ENCODE measurements at places on chromosomes 6 and 20. TPM values are rescaled to one million over a fixed set of nuclear protein-coding genes. Genes with fewer than 3 reads are reported as not detected.

SPATA25 gene
- 1.0 TPM for total RNA-seq

BPIFB1 gene
- not detected for total RNA-seq

MEI4 gene
- total RNA-seq: not detected

CCHCR1 gene
- total RNA-seq: 54.1 TPM

DNAAF9 gene
- 3.9 TPM for total RNA-seq

PGM3 gene
- total RNA-seq: 29.2 TPM

DNA sequence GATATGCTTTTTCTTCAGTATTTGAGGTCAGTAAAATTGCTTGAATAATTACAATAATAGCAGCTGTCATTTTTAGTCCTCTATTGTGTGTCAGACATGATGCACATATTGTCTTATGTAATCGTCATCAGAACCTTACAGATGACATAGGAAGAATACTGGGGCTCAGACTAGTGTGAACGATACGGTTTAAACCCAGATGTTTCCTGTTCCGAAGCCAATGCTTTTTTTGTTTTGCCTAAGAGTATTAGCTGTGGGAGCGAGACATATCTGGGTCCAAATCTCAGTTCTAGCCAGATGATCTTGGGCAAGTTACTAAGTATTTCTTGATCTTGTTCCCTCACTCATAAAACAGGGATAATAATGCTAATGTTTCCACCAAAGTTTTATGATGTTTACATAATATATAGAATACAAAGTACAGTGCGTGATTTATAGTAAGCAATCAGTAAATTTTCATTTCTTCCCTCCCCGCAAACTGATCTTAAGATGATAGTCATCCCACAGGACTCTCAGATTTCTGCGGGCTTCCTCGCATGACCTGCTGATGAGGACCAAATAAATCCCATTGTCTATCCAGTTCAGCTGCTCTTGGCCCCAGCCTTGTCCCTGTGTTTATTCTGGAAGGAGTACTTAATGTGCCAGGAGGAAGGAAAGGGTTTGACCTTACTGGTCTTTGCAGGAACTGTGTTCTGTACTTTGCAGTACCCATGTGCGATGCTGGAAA is 98.2 kb downstream of the CAP2 start:
- DNase-seq: no peak

DNA sequence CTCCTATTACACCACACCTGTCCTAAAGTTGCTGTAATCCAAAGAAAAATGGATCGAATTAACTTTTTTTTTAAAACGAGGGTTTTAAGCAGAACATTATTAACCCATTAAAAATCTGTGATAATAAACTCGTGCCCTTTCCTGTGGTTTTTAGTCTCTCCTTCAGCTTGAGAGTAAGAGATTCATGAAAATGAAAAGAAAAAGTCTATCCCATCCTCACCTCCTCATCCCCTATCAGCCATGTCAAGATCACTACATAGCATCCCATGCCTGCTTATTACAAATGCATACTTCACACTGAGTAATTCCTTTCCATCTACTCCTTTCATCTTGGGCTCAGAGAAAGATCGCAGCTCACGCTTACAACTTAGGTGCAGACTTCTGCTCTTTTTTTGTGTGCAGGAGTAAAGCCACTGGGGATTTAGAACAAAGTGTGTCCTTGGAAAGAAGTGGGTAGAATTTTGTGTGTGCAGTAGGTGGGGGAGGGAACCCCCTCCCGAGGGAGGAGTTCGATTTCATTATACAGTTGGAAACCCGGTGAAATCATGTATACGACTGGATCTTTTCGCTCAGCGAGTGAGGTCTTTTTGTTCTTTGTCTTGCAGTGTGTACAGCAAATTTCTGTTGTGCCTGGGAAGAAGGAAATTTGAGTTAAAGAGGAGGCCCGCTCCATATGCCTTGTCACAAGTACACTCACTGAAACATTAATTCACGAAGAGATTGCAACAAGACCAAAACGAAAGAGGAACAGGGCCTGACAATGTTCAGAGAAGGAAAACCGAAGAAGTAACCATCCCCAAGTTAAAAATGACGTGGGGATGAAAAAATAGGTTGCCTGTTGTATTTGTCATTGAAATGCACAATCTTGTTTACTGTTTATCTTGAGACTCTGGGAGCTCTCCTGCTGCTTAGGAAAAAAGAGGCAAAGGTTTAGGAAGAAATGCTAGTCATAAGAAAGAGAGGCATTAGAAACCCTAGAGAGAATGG is 146.5 kb upstream of the ZNF217 start:
- no peak for DNase-seq

- no peak for DNase-seq
Measured at GRCh38 chr6:2961506-2961905, 9.9 kb downstream of the SERPINB6 start.

GRCh38 chr20:35767683-35768481 is 3.9 kb upstream of the PHF20 start:
- peak; percentile 83 for DNase-seq

- no peak for DNase-seq
Measured at GRCh38 chr6:34859951-34860350, 27.9 kb downstream of the TAF11 start.

DNA sequence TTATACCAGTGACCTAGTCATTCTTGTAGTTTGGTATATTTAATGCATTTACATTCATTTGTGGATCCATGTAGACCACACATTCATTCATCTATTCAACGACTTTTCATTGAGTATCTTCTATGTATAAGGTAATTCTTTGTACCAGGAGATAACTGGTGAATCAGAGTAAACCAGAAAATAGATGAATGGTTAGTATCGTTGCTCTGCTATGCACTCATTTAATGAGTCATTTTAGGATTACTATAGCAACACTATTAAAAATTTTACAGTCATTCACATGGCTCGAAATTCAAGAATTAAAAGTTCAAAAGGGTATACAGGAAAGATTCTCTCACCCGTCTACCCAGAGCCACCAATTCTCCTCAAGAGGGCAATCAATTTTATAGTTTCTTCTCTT is 26.8 kb downstream of the DOK5 start:
- DNase-seq: no peak

DNA sequence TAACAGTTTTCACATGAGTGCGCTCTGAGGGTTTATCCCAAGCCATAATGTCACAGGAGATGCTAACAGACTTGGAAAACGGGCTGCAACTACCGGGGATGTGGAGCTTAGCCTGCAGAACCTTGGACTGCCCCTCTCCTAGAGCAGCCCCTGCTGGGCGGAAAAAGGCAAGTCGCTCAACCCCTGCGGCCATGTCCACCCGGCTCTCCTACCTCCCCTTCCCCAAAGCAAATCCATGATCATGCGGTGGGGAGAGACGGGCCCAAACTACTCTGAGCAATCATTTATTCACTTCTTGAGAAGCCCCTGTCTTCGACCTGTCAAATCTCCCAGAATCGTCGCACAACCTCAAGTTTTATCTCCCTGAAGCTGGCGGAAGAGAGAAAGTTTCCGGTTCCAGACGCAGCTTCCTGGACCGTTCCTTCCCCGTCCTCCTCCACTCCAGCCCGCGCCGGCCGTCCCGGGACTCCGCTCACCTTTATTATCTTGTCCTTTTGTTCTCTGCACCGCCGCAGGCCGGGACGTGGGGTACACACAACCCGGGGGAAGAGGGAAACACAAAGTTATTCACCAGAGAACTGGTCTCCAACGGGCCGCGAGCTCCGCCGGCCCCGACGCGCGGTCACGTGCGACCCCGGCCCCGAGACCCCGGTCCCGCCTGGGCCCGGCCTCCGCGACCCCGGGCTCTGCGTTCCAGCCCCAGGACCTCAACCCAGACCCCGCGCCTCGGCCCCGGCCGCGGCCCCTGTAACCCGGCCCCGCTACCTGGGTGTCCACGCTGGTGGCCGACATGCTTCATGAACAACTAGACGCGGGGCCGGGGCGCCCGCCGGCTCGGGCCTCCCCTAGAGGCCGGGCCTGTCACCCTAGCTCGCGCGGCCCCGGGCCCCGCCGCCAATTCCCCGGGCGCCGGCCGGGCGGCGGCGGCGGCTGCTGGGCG is 560 bp downstream of the YTHDF1 start:
- peak; percentile 61 for DNase-seq

DNA sequence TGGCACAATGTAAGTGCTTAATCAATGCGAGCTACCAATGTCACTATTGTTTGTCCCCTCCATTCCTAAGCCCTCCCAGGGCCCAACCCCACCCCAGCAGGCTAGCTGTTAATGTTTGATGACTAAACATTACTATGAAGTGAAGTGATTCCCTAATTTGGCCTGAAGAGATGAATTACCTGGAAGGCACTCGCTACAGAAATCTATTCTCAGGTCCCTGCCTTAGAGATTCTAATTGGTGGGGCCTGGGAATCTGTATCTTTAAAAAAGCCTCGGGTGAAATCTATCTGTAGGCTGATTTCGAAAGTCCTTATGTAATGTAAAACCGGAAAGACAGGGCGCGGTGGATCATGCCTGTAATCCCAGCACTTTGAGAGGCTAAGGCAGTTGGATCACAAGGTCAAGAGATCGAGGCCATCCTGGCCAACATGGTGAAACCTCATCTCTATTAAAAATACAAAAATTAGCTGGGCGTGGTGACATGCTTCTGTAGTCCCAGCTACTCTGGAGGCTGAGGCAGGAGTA is 16.9 kb upstream of the SNAI1 start:
- no peak for DNase-seq

DNA sequence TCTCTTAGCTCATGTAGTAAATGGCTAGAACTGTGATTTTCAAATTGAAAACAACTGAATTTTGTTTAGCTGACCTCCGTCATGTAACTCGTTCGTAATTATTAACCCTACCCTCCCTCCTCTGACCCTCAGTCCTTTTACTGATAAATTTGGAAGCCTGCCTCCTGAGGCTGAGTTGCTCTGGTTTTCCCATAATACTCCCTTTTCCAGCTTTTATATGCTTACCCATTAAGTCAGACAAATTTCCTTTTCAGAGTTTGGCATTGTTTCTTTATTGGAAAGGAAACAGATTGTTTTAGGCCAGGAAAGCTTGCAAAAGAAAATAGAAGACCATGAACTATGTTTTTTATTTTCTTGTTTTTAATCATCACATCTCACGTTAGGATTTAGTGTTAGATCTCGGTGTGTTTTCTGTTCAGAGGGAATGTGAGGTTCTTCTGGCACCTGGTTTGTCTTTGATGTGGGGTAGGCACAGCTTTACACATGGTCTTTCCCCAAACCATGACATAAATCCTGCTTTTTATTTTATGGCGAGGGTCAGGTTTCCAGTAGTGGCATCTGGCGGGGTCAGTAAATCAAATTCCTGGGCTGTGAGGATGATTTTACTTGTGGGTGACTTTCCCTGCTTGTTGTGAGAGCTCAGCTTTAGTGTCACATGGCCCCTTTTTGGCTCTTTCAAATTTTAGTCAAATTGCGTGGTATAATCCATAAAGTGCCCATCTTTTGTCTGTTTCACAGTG is 24.5 kb downstream of the PLCB4 start:
- no peak for DNase-seq

Measured in natural killer cell treated with Interleukin-12 subunit alpha and Interleukin-12 subunit beta and Interleukin-15 and Interleukin-18, amount 100 ng/mL, for 72 hours (primary cell).